ENCODE measurements at places on chromosomes 12 and 14. TPM values are rescaled to one million over a fixed set of nuclear protein-coding genes. Genes with fewer than 3 reads are reported as not detected.

GRCh38 chr12:92075425-92075914 is 70.2 kb downstream of the BTG1 start:
- no peak for DNase-seq

DNA sequence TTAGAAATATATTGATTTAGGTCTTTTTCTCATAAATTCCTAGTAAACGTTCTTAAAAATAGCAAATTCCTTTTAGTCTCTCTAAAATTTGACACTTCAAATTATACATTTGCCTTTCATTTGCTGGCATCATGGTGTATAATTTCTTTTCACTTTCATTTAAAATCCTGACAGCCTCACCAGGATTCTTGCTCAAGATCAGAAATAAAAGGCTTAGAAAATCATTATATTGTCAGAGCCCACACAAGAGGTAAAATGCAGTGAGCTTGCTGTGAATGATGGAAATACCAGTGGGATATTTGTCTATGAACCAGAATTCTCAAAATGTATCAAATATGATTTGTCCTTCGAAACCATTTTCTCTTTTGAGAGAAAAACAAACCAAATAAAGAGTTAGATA is 78.2 kb upstream of the PIK3C2G start:
- DNase-seq, result no peak

- DNase-seq, result no peak
These were observed 1.2 kb downstream of the KRT3 start for GRCh38 chr12:52794479-52795331.

DNA sequence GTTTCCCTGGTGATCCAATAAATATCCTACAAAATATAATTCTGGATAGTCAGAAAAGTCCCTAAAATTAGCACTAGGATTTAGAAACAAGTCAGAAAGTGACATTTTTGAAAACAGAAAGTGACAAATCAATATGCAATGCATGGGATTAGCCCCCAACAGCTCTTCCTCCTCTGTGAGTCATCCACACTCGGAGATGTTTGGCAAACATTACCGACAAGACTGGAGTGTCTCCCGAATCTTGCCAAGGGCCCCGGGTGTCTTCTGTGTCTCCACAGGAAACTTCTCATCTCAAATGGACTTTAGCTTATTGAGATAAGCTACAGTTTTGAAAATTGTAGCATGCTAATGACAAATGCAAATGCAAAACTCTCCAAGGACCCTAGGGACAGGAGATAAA is 398.9 kb upstream of the CCDC196 start:
- DNase-seq, result no peak

Gene ANGEL1
- total RNA-seq, result 121 TPM

Gene TCTN1
- total RNA-seq, result 84.0 TPM

Gene FAM186B
- total RNA-seq, result 0.24 TPM

Gene PLD4
- total RNA-seq, result 0.05 TPM

All from progenitor cell of endocrine pancreas (in vitro differentiated cells).